Activated T-cell treated with anti-CD3 and anti-CD28 coated beads for 1 hour (primary cell): ENCODE measurements at places on chromosomes 12 and 14.

DNA sequence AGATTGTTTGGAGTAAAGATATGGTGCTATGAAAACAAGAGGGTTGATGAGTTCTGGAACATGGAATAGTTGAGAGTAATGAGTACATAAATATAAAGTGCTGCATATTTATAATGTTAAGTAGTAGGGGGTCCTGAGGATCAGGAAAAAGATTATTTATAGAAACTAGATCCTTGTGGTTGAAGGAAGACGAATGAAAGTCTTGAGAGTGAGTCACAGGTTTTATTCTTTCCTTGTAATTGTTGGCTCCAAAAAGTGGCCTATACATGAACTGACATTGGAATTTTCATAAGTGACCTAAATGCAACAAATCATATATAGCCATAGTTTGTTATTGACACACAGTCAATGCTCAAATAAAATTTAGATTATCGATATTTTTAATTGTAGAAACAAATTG, 440.4 kb upstream of the PRICKLE1 start:
- no peak for DNase-seq

- DNase-seq: peak; percentile 34
Measured at GRCh38 chr12:52058631-52059361, 7.6 kb downstream of the NR4A1 start.

DNA sequence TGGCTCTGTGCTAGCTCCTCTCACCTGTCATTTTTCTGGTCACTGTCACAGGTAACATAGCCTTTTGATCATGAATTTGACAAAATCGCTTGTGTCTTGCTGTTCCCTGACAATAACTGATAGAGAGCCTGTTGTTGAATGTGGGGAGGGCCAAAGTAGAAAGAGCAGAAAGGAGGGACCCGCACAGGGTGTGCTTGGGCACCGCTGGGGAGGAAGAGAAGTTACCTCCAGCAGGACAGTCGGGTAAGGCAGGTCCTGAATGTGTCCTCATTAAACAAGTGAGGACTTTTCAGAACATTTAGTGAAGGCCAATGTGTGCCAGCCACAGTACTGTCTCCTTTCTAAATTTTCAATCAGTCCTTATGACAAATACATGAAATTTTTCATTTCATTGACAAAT, at the start of gene RNASE12:
TSS of gene RNASE12 (minus strand) at position 142 of the 400 bp plus-strand sequence. CDS start 653 bp downstream, outside the sequence.
- no peak for DNase-seq

GRCh38 chr12:72388322-72388721, 116.2 kb downstream of the TRHDE start:
- no peak for DNase-seq

DNA sequence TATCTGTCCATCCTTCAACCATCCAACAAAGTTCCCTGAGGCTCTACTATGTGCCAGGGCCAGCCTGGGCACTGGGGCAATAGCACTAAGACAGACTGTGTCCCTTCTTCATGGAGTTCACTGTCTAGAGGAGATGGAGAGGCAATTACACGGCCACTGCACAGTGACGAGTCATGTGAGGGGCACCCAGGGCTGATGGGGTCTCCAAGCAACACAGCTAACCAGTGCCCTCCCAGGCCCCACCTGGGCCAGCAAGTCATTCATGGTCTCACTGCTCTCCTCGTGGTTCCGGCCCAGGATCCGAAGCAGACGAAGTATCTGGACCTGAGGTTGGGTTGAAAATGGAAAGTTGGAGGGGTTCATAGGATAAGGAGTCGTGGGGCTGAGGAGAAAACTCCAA, 2.7 kb downstream of the AP1G2 start:
- DNase-seq: no peak

- DNase-seq: no peak
Measured at GRCh38 chr12:128267131-128267622, at the start of gene TMEM132C. Gene TMEM132C (plus strand): TSS chr12:128267170. CDS start chr12:128267403, 233 bp downstream.

DNA sequence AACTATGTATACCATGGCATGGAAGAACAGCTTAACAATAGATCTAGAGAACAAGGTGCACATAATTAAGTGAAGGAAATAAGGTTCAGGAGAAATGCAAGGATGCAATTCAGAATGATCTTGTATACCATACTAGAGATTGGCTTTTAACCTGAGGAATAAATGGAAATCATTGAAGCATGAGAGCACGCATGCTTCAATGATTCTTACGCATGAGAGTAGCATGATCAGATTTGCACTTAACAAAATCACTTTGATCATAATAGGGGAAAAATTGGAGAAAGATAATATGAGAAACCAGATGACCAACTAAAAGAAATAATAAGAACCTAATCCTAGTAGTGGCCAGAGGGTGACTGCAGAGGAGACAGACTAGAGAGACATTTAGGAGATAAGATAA, 133.3 kb upstream of the FSCB start:
- no peak for DNase-seq

- no peak for DNase-seq
Measured at GRCh38 chr14:97080991-97081390, 283.8 kb downstream of the VRK1 start.

DNA sequence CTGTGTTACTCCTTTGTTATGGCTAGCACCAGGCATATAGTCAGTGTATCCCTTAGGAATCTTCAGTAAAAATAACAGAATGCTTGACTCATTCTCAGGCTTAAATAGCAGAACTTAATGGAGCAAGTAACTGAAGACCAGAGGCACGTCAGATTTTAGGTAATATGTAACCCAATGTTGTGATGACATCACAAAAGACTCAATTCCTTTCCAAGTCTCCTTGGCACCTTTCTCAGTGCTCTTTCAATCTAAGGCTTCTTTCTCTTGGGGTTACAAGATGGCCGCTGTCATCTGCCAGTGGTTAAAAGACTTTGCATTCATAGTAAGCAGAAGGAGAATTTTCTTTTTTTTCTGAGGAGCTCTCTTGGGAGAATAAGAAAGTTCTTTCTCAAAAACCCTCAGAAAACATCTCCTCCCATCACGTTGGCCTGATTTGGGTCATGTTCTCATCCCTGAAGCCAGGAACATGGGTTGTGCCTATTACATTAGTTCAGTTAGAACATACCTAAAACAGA, 33.4 kb upstream of the DCN start:
- DNase-seq: no peak

- no peak for DNase-seq
Measured at GRCh38 chr14:65282896-65283253, 129.7 kb upstream of the FUT8 start.

- DNase-seq: no peak
Measured at GRCh38 chr12:52235822-52236361, 2.8 kb downstream of the KRT7 start.

GRCh38 chr14:69547701-69548348, 26.8 kb downstream of the CCDC177 start:
- DNase-seq: no peak

GRCh38 chr12:132123970-132124765, 20.0 kb downstream of the DDX51 start:
- no peak for DNase-seq

DNA sequence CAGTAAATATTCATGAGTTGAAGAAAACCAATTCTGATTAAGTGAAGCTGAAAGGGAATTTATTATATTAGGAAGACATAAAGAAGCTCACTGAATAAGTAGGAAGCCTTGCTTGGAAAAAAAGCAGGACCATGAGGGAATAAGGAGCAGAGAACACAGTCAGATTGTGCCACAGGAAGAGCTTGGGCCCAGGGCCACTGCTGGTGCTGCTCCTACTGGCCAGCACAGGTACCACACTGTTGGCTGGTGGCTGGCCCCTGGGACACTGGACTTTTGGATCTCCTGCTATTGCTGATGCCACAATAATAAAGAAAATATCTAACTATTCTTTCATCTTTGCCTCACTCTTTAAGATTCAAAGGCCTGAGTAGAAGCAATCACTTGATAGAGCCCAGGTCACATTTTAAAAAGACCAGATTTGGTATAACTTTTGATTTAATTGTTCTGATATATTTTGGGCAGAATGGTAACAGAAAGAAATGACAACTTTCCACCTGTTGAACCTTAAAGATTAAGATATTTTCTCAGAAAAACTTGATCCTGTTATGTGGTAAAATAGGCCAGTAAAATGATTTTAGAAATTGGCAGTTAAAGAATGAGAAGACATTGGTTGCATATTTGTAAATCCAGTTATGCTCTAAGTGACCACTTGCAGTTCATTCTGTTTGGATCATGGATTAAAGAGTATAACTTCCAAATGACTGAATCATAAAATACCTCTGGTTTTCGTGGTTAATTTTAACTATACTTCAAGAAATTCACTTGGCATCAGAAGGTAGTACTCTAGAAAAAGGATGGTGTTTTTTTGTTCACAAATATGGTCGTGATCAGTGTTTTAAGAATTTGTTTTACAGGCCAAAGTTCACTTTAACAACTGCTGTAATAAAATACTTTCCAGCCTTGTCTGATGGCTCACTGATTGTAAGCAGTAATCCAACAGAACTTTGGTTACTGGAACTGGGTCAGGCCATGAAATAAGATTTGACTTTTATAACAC, 68.3 kb downstream of the DERA start:
- no peak for DNase-seq

GRCh38 chr12:116135209-116135930, 142.1 kb downstream of the MED13L start:
- no peak for DNase-seq

DNA sequence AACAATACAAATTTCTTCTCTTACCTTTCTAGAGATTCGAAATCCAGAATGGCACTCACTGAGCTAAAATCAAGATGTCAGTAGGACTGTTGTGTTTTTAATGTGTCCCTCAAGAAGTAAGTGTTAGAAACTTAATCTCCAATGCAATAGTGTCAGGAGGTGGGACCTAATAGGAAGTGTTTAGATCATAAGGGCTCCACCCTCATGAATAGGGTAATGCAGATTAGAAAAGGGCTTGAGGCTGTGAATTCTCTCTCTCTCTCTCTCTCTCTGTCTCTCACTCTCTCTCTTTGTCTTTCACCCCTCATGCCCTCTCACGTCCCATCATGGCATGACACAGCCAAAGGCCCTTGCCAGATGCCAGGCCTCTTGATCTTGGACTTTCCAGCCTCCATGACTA, 15.6 kb upstream of the SRGAP1 start:
- no peak for DNase-seq

- no peak for DNase-seq
Measured at GRCh38 chr12:19799216-19799615, 359.9 kb downstream of the AEBP2 start.

GRCh38 chr12:123075646-123076171, 75.2 kb downstream of the PITPNM2 start:
- DNase-seq: peak; percentile 55

- DNase-seq: no peak
Measured at GRCh38 chr14:50070840-50071548, 45.4 kb downstream of the VCPKMT start.

GRCh38 chr12:9033265-9033887, 44.0 kb downstream of the KLRG1 start:
- no peak for DNase-seq

DNA sequence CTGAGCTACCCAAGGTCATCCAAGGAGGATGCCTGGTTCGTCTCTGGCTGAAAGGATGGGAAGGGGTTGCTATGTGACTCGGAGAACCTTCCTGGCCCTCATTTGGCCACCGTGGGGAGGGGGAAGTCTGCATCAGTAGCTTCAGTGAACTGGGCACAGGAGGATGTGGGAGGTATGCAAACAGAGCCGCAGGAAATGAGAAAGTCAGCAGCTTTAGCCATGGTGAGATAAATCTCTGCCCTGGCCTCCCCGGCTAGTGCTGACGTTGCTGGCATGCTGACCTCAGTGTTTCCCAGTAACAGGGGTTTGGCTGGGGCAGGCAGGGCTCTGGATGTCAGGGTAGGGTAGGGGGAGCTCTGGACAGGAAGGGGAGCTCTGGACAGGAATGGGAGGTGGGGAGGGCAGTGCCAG, 2.3 kb upstream of the CEBPE start:
- no peak for DNase-seq

- DNase-seq: no peak
Measured at GRCh38 chr14:26761532-26761931, 163.7 kb upstream of the NOVA1 start.

DNA sequence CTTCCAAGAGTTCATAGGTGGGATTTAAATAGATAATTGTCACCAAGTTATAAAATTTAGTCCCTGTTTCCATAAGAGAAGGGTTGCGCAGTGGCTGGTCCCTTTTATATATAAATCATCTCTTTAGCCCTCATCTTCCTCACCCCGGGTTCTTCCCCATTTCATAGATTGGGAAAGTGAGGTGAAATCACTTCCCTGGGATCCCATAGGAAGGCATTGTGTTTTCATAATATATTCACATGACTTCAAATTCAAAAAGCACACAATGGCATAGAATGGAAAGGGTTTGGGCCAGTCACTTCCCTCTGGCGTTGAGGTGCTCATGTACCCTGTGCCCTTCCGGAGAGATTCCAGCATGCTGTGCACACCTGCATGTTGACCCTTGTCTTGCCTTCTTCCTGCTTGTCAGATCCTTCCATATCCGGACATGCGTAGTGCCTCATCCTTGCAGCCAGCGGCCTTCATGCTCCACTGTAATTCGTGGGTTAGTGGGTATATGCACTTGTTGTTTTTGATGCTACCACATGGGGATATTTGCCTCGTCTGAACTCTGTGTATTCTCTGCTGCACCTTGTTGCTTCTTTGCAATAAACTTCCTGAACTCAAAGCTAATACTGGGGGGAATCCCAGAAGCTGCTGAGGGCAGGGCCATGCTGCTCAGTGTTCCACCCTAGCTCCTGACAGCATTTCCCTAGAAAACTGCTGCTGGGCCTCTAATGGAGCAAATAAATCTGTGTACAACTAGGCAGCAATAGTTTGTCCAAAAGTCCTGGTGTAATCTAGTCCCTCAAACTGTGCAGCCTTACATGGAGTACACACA, 59.6 kb downstream of the ANAPC7 start:
- no peak for DNase-seq

DNA sequence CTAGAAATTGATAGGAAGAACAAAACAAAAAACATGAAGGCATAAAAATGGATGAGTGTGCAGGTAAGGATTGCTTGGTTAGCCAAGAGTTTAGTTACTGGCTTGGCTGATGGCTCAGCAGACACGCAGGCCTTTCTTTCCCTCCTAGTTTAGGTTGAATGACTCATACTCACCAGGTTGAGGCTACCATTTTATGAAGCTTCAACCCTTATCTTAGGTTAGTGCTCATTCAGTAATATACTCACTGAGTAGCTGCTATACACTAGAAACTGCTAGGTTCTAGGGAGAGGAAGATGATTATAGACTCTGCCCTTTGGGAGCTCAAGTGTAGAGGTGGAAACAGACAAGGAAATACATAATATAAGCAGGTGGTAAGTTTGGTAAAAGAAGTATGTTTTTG, 6.0 kb downstream of the P3H3 start:
- DNase-seq: no peak

DNA sequence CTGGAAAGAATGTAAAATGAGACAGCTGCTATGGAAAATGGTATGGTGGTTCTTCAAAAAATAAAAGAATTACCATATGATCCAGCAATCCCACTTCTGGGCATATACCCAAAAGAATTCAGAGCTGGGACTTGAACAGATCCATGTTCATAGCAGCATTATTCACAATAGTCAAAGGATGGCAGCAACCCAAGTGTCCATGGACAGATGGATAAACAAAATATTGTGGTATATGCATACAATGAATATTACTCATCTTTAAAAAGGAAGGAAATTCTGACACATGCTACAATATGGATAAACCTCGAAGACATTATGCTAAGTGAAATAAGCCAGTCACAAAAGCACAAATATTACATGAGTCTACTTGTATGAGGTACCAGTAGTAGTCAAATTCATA, 9.1 kb downstream of the RAB2B start:
- no peak for DNase-seq

GRCh38 chr12:107320929-107321631, 227.7 kb upstream of the CRY1 start:
- DNase-seq: peak; percentile 59
